ENCODE measurements at places on chromosomes 4 and X.

DNA sequence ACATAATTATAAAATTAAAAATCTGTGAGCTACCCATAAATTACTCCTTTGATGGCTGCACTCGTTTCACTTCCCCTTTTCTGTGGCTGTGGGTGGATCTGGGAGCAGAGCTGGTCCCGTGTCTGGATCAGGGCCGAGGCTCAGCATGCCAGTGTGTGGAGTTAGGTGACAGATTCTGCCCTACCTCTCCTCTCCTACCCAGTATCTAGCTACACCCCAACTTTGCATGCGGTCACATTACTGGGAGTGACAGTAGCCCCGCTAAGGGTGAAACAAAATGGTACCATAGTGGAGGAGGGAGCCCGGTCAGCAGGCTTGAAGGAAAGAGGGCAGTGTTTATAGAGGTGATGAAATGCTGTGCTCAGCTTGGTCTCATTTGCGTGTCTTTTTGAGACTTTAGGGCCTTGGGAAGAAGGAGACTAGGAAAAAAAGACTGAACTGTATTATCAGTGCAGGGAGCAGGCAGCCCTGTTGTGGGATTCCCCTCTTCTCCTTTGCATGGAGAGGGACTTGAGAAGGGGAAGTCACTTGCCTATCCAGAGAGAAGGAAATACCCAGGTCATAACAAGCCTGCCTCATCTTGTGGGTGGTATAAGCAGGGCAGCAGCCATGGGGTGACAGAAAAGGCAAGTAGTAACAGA lies 48.4 kb downstream of the ARHGAP10 start:
- no peak for DNase-seq

DNA sequence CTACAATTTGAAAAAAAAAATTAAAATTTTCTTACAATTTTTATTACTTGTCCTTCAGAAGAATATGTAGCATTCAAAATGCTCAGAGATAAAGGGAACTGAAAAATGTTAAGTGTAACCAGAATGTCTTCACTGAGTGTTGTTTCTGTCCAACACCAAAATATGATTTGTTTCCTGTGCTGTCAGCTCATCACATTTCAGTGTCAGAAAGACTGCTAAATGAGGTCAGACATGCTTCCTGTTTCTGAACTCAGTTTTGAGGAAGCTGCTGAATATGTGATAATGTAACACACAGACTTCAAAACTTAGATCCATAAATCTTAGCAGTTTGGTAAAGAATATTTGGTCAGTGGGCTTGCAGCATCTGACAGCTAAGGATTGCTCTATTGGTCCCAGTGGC lies 1849.7 kb downstream of the PCDH7 start:
- no peak for DNase-seq

DNA sequence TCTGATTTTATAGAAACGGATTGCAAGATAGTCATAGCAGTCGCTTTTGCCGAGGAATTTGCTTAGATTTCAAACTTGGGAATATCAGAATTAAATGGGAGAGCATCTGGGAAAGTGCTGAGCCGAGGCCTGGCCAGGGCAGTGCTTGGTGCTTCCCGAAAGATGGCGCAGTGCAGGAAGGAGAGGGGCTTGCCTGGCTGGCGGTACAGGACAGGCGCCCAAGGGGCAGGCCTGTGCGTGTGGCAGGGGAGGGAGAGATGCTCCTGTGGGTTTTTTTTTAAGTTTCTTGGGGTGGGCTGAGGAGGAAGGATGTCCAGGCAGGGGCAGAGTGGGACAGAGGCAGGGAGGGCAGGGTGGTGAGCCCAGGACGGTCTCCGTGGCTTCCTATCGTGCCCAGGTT lies 241.1 kb downstream of the AFAP1 start:
- no peak for DNase-seq

GRCh38 chr4:89008166-89008565 lies 48.8 kb downstream of the FAM13A start:
- DNase-seq, result no peak

- no peak for DNase-seq
Observed at GRCh38 chr4:152535360-152535902, 461 bp downstream of the FBXW7 start.

DNA sequence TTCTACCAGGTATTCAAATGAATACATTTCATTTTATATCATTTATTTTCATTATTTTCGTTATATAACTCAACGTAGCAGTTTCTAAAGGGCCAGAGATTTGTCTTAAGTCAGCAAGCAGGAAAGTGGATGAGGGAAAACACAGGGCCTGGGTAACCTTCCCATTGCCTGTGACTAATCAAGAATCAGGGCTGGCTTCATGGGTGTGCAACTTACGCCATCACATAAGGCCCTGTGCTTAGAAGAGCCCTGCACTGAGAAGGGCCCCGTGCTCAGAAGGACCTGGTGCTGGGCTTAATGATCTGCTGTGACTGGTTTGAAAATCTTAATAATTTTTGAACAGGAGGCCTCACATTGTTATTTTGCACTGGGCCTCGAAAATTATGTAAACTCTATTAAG lies 65.4 kb upstream of the FAM9C start:
- no peak for DNase-seq

DNA sequence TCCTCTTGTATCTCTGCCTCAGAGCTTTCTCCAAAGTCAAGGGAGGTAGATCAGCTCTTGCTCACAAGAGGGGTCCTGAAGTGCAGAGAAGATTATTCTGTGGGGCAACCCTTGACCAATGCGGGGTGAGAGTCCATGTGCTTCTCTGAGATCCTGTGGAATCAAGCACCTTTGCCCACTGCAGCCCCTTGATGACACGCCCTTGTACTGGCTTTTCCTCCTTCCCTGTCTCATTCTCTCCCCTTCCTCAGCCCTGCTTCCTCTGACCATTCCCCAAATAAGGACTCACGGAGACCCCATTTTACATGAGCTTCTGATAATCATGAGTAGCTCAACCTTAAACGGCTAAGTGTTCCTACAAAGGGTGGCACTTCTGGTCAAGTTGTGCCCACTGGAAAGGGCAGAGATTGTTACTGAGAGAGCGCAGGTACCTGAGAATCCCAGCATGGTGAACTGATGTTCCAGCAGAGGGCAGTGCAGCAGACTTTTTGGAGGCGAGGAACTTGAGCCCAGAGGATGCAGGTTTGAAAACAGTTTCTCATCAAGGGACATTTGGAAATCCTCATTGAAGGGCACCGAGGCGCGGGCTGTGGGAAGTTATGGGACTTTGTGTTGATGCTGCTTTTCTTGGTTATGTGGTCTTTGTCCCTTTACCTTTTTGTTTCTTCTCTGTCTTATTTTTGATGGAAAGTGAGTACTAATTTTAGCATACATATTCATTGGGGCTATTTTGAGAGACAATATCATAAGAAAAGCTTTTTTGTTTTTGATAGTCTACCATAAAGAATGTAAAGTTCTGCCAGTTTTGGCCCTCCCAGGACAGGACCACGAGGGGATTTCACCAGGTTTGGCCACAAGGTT lies 201.3 kb downstream of the RBM46 start:
- DNase-seq, result peak; percentile 75

GRCh38 chr4:1239141-1239949 lies 9.6 kb downstream of the CTBP1 start:
- no peak for DNase-seq

DNA sequence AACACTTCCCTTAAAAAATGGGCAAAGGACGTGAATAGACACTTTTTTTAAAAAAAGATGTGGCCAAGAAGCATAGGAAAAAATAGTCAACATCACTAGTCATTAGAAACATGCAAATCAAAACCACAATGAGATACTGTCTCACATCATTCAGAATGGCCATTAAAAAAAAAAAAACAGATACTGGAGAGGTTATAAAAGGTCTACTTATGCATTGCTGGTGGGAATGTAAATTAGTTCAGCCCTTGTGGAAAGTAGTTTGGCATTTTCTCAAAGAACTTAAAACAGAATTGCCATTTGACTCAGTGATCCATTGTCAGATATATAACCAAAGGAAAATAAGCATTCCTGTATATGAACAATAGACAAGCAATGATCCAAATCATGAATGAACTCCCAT lies 352.8 kb upstream of the EPHA5 start:
- no peak for DNase-seq

- no peak for DNase-seq
Observed at GRCh38 chr4:102521570-102521969, 20.4 kb downstream of the NFKB1 start.

DNA sequence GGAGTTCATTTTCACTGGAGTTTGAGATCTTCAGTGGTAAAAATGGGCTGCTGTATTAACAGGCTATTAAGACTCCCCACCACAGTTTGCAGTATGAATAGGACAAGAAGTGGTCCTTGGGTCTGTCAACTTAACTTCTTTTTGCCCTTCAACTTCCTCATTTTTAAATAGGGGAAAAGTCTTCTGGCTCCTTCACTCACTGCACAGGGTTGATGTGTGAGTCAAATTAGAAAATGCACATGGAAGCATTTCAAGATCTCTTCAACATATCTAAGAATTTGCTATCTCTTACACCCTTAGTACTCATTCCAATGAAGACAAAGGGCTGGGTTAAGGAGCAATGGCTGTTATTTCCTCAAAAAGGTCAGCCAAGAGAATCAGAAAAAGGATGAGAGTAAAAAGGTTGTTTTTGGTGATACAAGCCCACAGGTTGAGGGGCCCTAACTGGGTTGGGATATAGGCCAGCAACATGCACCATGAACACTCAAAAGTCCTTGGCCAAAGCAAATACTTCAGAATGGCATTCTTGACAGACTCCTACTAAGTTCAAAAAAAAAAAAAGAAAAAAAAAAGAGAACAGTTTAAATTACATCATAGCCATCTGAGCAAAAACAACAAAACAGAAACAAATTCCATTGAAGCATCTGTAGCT lies 13.4 kb downstream of the PDE5A start:
- no peak for DNase-seq

- no peak for DNase-seq
Observed at GRCh38 chr4:110061076-110061475, 137.3 kb downstream of the ELOVL6 start.

All from islet precursor cell (in vitro differentiated cells).